ENCODE measurements at places on chromosomes 1 and 21.
A peak's percentile ranks its signal among the peaks of the same experiment; 100 is the strongest.

GRCh38 chr1:89671775-89672488 lies 39.0 kb downstream of the LRRC8C start:
- DNase-seq, result no peak

- DNase-seq, result no peak
Observed at GRCh38 chr1:110021285-110021684, 13.1 kb upstream of the STRIP1 start.

- DNase-seq, result no peak
Observed at GRCh38 chr1:22619798-22620197, 16.6 kb upstream of the C1QA start.

DNA sequence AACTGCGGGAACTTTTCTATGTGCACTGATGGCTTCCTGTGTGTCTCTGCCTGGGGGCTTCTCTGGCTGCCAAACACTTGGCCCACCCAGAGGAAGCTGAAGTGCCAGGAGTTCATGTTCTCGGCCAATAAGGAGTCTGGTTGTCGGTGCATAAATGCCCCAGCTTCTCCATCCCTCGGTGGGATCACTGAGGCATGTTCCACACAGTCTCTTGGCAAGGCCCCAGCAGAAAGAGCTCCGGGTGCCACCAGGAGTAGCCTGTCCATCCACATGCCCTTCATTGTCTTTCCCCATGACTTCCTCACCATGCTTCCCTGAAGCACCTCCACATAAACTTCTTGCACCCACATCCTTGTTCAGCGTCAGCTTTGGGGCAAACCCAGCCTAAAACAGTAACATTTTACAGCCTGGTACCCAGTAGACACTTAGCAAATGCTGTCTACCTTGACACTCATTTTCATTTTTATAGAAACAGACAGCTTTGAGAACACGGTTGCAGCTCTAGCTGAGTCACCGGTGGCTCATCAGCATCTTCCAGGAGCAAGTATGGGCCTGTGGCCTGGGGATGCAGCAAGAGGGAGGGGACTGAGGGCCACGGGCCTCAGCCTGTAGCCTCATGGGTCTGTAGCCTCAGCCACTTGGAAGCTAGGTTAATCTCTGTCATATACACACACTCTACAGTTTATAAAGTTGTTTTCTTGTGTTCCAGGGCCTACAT lies 14.8 kb upstream of the CDCP2 start:
- DNase-seq, result no peak

- DNase-seq, result no peak
Observed at GRCh38 chr1:114164840-114165543, 11.3 kb upstream of the SYT6 start.

- DNase-seq, result peak; percentile 70
Observed at GRCh38 chr1:1000357-1001056, 610 bp upstream of the HES4 start.

Data from testis (tissue), 5 donors.